ENCODE measurements at places on chromosomes 1 and 21. TPM values are rescaled to one million over a fixed set of nuclear protein-coding genes. Genes with fewer than 3 reads are reported as not detected.

Gene ZNF687
- total RNA-seq = 63.9 TPM

Gene GPA33
- not detected for total RNA-seq

- H3K27ac ChIP-seq = no peak overlapping the region
- DNase-seq = peak; percentile 23
- no peaks in the 10 kb centered on the region for H3K27me3 ChIP-seq
- H3K4me3 ChIP-seq = no peak overlapping the region
- no peaks in the 10 kb centered on the region for H3K36me3 ChIP-seq
- H3K4me1 ChIP-seq = peaks cover 50% of the 10 kb centered on the region
Measured at GRCh38 chr1:184665360-184665759, 89.3 kb downstream of the EDEM3 start.

GRCh38 chr1:217564833-217565232, 66.1 kb downstream of the GPATCH2 start:
- no peak for DNase-seq
- H3K27ac ChIP-seq = no peak overlapping the region
- H3K4me3 ChIP-seq = no peak overlapping the region
- no peaks in the 10 kb centered on the region for H3K27me3 ChIP-seq

DNA sequence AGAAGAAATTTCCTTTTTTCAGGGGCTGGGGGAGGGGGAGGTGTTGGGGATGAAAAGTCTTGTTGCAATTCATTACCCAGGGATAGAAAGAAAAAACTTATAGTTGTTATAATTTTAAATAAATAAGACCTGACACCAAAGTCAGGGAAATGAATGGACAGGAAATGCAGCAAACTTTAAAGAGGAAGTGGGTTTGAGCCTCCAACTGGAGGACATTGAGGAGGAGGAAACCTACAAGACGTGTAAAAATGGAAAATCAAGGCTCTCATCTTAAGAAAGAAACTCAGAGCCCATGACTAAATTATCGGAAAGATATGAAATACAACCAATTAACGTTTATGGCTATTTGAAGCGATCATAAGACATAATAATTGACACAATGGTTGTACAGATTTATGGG, 54.4 kb downstream of the NIBAN1 start:
- H3K27ac ChIP-seq = no peak overlapping the region
- H3K36me3 ChIP-seq = no peaks in the 10 kb centered on the region
- H3K27me3 ChIP-seq = no peaks in the 10 kb centered on the region
- DNase-seq = no peak
- H3K4me1 ChIP-seq = no peaks in the 10 kb centered on the region
- H3K4me3 ChIP-seq = no peak overlapping the region
